Posterior cingulate gyrus (tissue), 11 donors: ENCODE measurements at places on chromosomes 5 and 9.

GRCh38 chr9:5786370-5787127 lies 46.4 kb downstream of the ERMP1 start:
- DNase-seq: peak; percentile 77

DNA sequence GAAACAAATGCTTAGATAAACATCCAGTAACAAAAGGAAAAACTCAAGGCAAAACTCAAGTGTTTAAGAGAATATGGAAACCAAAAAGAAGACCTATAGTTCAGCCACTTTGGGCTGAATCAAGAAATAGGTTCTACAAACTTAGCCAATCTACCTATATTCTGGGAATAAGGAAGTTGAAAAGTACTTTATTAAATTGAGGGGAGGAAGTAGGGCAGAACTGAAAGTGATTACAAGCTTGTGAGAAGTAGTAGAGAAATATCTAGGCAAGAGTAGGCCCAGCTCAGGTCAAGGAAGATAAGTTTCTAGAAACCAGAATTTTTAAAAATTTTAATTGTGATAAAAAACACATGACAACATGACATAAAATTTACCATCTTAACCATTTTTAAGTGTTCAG lies 384.8 kb upstream of the PCSK5 start:
- no peak for DNase-seq

DNA sequence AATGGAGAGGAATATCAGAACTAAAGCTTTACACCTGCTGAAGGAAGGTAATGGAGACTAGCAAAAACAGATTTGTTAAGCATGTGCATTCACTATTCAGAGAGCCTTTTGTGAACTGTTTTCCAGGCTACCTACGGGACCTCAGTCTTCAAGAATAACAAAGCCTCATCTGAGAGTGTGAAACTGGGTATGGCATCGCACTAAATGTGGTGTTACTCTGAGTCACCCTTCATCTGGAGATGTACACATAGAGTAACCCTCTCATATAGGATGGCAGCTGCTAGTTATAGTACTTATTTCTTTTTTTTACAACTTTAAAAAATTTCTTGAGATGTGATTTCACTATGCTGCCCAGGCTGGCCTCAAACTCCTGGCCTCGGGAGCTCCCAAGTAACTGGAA lies 306.8 kb downstream of the ZNF608 start:
- DNase-seq: no peak

DNA sequence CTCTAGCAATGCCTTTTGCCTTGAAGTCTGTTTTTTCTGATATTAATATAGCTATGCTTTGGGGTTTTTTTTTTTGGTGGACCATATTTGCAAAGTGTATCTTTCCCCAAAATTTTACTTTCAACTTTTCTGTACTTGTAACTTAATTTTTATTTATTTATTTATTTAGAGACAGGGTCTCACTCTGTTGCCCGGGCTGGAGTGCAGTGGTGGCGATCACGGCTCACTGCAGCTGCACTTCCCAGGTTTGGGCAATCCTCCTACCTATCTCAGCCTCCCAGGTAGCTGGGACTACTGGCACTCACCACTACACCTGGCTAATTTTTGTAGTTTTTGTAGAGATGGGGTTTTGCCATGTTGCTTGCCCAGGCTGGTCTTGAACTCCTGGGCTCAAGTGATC lies 20.8 kb downstream of the PRRT1B start:
- no peak for DNase-seq

GRCh38 chr5:88883059-88883835 lies at the start of gene MEF2C:
Gene MEF2C (minus strand): TSS chr5:88883184. CDS start chr5:88823788, 59,396 bp downstream.
- peak; percentile 59 for DNase-seq

DNA sequence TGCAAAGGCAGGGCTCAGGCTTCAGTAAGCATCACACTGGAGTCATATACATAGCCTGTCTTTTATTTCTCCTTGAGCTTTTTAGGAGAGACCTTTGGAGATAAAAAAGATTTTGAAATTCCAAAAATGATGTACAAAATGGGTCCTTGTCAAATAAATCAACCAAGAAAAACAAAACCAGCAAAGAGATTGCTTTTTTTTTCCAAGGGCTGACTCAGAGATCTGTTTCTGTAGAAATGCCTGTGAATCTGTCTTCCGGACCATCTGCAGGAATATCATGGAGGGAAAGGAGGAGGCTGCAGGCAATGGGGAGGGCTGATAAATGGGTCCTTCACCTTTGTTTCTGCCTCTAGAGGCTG lies 77.4 kb downstream of the SLIT3 start:
- no peak for DNase-seq

GRCh38 chr5:76679231-76679630 lies 36.7 kb upstream of the F2R start:
- DNase-seq: no peak

DNA sequence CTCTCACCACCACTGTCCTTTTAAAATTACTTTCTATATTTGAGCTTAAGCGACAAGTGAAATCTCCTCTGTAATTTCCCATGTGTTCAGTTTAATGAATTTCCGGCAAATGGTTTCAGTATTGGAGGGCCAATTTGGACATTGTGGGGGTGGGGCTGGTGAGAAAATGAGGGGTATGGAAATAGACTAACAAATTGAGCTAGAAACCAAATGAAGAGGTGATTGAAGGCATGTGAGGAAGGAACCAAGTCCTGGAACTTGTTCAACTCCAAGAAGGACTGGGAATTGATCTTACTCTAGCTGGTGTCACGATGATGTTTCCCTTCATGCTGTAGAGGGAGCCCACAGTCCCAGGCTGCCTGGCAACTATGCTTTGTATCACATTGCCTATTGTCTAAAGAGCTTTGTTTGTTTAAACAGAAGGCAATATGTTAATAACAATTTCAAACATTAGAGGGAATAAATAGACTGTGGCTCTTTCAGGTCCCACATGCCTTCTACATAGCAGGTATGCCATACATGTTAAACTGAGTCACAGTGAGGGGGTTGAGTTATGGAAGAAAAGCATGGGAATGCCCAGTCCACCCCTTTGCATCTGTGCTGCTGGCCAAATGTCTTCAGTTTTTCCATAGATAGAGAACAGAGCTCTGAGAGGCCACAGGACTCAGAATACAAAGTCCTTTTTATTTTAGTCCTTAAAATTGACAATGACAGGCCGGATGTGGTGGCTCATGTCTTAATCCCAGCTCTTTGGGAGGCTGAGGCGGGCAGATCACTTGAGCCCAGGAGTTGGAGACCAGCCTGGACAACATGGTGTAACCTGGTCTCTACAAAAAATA lies 25.0 kb upstream of the MATR3 start:
- DNase-seq: peak; percentile 38

DNA sequence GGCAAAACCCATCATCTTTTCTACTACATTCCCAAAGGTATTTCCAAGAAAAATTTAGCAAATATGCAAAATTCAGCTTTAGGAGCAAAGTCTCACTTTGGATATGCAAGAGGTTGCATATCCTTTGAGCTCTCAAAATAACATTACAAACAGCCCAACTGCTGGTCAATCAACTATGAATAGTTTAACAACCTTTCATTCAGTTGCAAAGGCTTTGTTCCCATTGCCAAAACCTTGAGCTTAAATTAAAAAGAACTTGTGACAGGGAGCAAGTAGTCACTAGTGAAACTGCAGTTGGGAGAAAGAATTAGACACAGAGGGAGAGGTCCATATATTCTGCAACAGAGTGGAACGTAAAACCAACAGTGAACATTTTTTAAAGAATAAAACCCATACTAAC lies 8.8 kb downstream of the ZNF608 start:
- no peak for DNase-seq

DNA sequence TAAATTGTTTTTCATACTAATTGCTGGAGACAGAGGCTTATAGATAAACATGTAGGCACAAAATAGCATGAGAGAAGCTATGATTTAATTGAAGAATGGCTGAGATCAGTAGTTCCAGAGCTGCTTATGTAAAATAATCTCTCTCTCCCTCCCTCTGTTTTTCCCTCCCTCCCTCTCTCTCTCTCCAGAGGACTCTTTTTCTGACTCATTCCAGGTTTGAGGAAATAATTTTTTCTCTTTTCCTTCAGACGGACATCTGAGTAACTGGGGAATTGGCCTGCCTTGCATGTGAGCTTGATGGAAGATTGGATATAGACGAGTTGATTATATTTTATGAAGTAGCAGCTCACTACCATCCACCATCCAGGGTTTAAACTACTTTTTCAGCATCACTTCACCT lies 35.5 kb downstream of the KCTD16 start:
- DNase-seq: no peak

DNA sequence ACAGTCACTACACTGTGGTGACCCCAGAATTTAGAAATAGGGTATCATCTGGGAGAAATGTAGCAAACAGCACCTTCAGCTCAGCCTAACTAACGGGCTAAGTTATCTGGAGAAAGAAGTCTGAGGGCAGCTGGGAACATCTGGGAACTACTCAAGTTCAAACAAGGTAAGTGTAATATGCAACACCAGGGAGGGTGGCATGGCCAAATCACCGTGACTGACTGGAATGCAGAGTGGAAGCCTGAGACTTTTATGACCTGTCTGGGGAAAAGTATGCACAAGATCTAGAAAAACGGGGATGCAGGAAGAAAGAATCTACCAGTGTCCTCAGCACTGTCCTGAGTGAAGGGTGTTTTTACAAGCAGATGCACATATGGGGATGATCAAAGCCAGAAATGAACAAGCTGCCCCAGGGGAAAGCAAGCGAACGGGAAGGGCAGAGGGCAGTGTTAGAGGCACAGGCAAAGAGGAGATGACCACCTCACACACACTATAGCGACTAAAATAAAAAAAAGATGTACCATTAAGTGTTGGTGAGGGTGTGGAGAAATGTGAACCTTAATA lies 59.9 kb downstream of the SERINC5 start:
- no peak for DNase-seq

GRCh38 chr5:175836737-175837136 lies 34.6 kb upstream of the CPLX2 start:
- no peak for DNase-seq

- DNase-seq: no peak
Measured at GRCh38 chr5:116947691-116948528, 373.3 kb upstream of the SEMA6A start.

DNA sequence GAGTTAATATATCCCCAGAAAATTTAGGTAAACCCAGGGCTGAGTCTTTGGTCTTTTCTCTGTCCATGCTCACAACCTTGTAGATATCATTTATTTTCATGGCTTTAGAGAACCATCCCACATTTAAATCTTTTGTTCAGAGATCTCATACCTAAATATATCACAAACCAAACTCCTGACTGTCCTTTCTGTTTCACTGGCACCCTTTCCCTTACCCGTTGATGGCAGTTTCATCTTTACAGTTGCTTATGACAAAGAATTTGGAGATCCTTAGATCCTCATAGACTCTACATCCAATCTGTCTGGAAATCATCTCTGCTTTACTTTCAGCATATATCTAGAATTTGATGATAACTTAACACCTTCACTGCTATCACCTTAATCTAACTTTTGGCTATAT lies 19.2 kb downstream of the RNF180 start:
- DNase-seq: no peak

- peak; percentile 82 for DNase-seq
Measured at GRCh38 chr5:112669328-112669963, 68.2 kb upstream of the APC start.

GRCh38 chr5:32713770-32714381 lies 2.8 kb downstream of the NPR3 start:
- DNase-seq: no peak
